Activated T-cell treated with anti-CD3 and anti-CD28 coated beads for 1 hour (primary cell): ENCODE measurements at places on chromosomes 1 and 21.
A peak's percentile ranks its signal among the peaks of the same experiment; 100 is the strongest.

- no peak for DNase-seq
Observed at GRCh38 chr1:119987112-119987511, 82.3 kb downstream of the NOTCH2 start.

DNA sequence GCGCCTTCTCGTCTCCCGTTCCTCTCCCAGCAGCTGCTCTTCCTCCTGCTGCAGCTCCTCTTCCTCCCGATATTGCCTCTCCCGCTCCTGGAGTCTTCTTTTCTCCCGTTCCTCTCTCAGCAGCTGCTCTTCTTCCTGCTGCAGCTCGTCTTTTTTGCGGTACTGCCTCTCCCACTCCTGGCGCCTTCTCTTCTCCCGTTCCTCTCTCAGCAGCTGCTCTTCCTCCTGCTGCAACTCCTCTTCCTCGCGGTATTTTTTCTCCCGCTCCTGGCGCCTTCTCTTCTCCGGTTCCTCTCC is 5.3 kb downstream of the TCHH start:
- DNase-seq = no peak

DNA sequence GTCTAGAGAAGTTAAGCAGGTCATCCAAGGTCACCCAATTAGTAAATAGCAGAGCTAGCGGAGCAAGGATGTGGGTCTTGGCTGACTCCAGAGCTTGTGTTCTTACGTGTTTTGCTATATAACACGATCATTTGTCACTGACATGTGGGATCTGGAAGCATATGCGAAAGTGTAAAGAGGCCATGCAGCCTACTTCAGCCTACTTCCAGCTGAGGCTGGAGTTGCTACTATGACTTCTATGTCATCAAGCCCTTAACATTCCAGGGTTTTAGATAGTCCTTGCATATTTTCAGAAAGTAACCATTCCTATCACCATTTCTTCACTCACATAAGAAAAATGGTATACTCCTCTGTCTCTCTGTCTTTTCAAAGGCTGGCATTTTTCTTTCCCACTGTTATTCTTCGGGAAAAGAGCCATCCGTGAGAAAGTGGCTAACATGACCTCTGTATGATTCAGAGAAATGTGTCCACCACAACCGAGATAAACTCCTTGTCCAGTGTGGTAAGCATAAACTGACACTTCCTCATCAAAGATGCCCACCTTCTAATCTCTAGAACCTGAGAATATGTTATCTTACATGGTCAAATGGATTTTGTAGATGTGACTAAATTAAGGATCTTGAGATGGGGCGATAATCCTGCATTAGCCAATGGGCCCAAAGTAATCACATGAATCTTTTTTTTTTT is 24.0 kb upstream of the ABL2 start:
- no peak for DNase-seq

DNA sequence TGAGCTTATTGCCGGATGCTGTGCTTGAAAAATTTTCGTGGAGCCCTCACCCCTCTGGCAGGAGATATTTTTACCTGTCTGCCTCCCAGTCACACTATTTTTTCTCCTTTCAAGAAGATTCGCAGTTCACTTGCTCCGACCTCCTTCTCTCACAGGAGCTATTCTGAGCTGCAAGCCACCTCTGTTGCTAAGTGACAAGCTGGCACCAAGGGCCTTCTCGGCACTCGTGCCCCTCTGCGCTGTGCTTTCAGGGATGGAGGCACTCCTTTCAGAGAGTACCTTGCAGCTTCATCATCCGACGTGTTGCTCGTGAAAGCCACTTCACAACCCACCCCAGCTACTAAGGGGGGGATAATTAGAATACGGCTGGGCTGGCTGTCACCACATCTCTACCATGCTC is 11.6 kb downstream of the SLC6A17 start:
- DNase-seq = no peak

- DNase-seq = no peak
Observed at GRCh38 chr1:244254467-244254866, 197.2 kb downstream of the ADSS2 start.

GRCh38 chr21:43758811-43759210 is 17.3 kb downstream of the CSTB start:
- DNase-seq = no peak

DNA sequence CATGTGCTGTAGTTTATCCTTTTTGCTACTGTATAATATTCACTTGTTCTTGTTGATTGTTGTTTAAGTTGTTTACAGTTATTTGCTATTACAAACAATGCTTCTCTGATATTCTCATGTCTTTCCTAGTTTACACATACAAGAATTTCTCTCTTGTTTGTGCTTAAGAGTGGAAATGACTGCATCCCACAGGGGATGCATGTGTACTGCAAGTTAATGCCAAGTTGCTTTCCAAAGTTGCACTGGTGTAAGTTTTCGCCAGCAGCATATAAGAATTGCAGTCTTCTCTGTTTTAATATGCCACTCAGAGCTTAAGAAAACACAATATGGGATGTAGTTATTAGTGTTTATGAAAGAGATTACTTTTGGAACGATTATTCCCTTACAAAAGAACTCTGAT is 97.7 kb downstream of the NEK7 start:
- DNase-seq = no peak

DNA sequence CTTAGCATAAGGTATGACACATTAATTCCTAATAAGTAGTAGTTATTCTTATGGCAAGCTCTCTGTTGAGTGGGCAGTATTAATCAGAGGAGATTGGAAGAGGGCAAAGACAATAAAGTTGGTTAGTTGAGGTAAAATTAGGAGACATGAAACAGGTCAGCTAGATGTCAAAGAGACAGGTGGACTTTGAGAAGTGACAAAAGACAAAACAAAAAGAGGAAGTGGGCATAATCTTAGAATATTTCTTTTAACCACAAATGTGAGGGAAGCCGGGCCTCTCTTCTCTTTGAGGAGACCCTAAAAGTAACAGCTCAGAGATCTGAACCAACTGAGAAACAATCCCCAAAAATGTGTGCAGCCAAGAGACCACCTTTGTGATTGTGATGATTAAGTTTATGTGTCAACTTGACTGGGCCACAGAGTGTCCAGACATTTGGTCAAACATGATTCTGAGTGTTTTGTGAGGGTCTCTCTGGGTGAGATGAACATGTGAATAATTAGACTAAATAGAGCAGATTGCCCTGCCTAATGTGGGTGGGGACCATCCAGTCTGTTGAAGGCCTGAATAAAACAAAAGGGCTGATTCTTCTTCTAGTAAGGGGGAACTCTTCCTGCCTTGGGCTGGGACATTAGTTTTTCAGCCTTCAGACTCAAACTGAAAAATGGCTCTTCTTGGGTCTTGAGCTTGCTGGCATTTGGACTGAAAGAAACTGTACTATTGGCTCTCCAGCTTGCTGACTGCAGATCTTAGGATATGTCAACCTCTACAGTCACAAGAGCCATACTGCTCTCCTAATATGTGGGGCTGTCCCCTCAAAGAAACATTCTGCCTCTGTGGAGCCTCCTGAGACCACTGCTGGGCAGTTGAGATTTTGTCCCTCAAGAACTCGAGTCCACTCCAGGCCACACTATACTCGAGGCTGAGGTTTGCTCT is 40.0 kb downstream of the FCRL5 start:
- DNase-seq = no peak

DNA sequence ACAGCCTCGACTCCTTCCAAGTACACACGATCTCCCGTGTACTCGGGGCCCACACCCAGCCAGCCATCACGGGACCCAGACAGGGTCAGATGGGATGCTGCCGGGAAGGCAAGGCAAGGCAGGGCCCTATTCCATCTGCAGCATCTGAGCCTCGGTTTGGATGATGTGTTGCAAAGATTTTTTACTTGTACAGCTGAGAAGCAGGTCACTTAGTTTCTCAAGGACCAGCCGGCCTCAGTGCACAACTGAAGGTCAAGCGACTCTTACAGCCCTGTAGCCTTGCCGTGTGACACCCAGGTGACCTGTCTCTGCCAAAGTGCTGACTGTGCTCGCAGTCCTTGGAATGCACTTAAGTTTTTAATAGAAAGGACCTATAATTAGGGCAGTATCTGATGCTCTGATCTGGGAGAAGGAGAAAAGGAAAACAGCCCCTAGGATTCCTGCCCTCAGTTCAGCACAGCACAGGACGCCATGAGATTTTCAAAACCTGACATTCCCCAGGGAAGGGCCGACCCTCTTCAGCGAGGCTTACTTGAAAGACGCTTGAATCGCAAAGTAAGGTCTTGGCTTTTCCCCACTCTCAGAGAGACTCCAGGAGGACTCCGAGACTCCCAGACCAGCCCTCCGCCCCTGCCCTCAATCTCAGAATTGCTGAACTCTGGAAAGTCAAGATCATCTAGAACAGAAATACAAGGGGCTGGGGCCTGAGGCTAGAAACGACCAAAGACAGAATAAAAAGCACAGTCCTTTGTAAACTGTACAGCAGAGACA is 1.3 kb downstream of the GPR157 start:
- no peak for DNase-seq

GRCh38 chr1:246219508-246220030 is 287.5 kb downstream of the SMYD3 start:
- no peak for DNase-seq

DNA sequence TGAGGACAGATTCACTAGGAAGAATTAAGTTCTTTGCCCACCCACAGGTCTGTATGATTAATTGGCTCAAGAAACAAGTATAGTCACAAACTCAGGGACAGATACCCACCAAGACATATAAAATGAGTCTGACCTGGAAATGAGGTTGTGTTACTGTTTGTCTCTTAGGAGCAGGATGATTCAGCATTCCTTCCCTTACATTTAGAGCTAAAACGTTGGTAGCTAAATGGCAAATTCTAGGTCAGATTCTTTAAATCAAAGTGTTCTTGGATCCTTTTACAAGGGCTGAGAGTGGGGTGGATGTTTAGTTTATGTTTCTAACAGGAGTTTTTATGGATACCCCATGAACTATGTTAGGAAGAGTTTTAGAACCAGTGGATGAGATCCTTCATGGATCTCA is 4.7 kb downstream of the RIMKLA start:
- no peak for DNase-seq

GRCh38 chr1:11204396-11205190 is 15.4 kb downstream of the ANGPTL7 start:
- DNase-seq = no peak

- DNase-seq = peak; percentile 28
Observed at GRCh38 chr1:66445492-66446181, 88.3 kb upstream of the SGIP1 start.
